ENCODE measurements at places on chromosomes 6 and 20.

- no peak for DNase-seq
Observed at GRCh38 chr6:125474061-125474460, 172.3 kb upstream of the HDDC2 start.

DNA sequence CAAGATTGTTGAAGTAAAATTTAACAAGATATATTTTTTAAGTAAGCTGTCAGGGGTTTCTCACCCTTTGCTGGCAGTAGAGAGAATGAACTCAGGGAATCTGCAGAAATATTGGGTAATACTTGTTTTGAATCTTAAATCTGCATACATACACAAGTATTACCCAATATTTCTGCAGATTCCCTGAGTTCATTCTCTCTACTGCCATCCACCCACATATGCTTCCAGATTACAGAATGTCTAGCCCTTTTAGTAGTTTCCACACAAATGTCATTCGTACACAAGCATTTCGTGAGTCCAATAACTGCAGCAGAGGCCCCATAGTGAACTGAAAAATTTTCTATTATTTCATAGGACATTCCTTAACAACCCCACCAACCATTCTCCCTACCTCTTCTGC is 69.6 kb upstream of the TNFRSF21 start:
- no peak for DNase-seq

GRCh38 chr6:151546941-151547659 is 53.3 kb downstream of the CCDC170 start:
- no peak for DNase-seq

DNA sequence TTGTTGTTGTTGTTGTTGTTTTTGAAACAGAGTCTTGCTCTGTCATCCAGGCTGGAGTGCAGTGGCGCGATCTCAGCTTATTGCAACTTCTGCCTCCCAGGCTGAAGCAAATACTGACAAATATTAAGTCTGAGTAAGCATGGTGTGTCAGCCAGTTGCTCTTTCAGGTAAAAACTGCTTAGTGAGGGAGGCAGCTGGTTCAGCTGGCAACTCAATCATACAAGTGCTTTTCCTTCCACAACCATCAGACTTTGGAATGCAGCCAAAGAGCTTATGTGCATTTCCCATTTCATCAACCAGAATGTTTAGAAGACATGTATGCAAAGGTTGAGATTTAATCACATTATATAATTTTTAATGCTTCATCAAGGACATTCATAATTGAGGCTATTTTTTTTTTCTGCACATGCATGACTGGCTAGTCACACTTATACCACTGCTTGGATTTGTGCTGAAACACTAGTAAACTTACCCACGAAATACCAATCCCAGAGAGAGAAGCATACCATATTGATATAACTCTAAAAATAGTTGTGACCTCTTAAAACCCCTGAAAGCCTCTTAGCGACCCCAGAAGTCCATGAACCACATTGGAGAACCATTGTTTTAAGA is 56.0 kb downstream of the CLIC5 start:
- DNase-seq, result no peak

DNA sequence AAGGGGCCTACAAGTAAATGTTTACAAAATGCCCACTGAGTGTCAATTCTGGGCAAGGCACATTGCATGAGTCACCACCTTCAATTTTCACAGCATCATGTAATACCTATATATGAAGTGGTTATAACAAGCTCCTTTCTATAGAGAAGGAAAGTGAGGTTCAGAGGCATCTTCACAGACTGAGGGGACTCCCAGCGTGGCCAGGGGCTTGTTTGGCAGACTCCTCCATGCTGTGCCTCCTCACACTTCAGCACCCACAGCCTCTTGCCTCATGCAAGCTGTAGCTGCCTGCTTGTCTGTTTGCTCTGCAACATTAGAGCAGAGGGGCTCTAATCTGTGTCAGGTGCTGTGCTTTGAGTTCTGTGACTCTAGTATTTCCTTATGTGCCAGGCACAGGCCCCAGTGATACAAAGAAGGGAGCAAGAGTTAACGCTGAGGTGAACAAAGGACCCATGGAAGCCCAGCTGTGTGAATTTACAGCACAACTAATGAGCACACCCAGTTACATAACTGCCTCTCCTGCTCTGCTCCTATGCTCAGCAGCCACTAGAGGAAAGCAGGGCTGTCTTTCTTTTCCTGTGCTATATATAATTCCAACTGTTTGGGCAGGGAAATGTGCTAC is 72.3 kb downstream of the ZHX3 start:
- DNase-seq, result no peak

GRCh38 chr6:130517444-130517931 is 151.7 kb downstream of the TMEM200A start:
- no peak for DNase-seq

- DNase-seq, result no peak
Observed at GRCh38 chr6:158283304-158283980, 28.8 kb upstream of the TULP4 start.

DNA sequence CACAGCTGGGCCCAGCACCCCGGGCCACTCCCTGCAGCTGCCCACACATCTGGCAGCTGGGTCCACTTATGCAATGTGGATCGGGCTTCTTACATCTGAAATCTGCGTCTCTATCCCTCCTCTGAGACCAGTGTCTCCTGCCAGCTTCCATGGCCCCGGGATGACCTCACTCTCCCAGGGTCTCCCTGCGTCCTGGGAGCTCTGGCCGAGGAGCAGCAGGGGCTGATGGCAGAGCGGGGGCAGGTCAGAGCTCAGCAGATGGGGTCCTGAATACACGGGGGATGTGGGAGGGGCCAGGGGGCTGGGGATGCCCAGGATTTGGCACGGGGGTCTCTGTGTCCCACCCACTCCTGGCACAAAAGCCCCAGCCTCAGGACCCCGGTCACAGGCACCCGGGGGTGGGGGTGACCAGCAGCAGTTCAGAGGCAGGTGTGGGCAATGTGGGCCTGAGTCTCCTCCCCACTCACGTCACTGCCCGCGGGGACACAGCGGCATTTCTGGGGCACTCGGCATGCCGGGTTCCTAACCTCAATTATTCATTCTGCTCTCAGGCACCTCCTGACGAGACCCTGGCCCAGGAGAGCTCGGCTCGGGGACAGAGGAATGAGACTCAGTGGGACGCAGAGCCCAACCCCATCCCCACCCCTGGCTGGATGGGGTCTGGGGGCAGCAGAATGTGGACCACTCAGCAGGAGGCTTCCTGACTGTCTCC is 16.4 kb downstream of the CHRNA4 start:
- DNase-seq, result no peak

DNA sequence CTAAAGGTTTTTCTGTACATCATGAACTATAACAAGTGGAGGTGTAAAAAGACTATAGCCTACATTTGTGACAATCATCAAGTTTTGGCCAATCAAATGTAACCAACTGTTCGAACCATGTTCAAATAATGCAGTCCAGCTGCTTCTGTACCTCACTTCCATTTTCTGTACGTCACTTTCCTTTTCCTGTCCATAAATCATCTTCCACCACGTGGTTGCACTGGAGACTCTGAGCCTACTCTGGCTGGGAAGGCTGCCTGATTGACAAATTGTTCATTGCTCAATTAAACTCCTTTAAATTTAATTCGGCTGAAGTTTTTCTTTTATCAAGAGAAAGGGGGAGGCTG is 270.4 kb upstream of the JARID2 start:
- DNase-seq, result no peak

DNA sequence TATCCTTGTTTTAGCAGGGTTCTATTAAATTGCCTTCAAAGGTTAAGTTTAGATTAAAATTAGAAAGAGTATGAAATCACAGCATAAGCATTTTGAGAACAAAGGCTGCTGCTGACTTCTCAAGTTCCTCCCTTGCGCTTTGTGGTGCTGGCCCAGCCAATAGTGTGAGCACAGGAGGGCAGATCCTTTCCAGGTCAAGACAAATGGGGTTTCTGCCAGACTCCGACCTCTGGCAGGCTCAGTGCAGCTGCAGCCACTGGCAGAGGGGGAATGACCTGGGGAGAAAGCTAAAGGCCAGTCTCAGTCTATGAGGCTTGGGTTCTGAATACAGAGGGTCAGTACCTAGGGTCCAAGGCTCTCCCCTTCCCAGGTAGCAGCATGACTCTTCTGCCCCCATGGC is 27.0 kb downstream of the CLIC5 start:
- DNase-seq, result no peak

DNA sequence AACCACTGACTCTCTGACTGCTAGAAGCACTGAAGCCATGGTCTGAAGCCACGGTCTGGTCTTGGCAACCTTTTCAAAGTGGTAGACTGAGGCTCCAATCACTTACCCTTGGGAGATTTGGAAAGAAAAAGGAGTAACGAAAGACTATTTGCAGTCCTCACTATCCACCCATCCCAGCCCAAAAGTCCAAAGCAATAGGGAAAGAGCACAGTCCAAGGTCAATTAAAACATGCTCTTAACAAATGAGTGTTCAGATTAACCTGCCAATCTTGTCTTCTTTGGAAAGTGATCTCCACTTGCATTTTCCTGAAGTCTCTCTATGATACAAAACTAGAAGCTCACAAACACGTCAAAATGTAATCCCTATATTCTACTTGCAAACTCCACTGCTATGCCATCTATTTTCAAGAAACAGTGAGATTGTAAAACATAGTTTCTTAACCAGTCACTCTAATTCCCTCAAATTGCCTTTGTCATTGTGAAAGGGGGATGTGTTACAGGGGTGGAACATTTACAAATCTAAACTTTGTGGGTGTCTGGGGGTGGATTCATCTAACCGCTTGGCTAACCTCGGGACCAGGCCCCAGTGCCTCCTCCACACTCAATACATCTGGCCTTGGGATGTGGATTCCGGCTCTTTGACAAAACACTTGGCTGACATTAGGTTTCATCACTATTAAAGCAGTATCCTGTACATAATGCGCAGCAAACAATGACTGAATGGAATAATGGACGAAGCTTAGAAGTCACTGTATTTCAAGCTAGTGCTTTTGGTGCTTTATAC is 56.4 kb downstream of the B4GALT5 start:
- DNase-seq, result no peak

GRCh38 chr20:14093652-14094051 is 98.3 kb downstream of the MACROD2 start:
- no peak for DNase-seq

DNA sequence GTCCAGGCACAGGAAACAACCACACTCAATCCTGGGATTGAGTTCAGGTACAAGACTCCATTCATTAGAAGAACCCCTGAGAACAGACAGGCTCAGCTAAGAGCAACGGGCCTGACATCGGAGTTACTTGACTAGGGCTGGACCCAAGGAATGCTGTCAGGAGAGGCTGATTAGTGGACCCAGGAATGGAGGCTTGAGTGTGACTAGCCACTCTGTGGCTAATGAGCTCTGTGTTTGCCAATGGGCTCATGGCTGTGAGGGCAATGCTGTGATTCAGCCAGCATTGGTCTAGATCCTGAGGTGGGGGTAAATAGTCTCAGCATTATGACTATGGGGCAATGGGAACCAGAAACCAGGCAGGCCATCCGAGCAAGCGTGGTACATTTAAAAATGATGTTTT is 71.8 kb downstream of the RIOK1 start:
- no peak for DNase-seq

- no peak for DNase-seq
Observed at GRCh38 chr20:49293122-49293521, 15.3 kb upstream of the ZNFX1 start.

DNA sequence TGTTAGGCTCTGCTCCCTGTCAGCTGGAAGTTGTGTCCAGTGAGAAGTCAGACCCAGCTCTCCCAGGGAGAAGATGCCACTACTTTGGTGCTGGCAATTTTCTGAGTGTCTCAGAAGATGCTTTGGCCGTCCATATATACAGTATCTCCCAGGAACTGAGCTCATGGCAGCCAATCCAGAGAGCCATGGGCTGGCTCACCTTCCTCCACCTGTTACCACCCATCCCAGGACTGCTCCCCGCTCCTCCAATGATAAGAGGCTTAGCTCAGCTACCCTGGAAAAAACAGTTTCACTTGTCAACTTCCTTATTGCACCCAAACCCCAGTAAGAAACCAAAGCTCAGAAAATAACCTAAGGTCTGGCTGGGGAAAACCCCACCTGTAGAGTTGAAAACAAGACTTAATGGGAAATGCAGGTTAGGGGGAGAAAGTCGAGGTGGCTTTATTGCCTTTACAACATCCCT is at the start of gene BNIP5:
BNIP5 (minus strand) TSS at position 110 of the 463 bp plus-strand sequence. CDS start 6,198 bp downstream, outside the sequence.
- no peak for DNase-seq

DNA sequence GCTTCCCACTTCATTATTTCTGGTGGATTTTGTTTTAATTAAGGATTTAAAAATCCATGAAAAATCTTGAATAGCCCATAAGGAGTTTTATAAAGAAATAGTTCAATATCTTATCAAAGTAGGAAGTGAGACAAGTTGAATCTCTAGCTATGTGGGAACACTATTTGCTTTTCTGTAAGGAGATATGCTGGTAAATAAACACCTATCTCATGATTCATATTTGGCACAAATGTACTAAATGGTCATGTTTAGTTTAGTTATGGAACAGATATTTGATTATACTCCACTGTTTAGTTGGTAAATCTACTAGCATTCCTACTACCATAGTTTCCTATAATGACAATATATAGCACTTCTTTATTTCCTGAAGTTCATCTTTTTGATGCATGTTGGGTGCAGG is 239.9 kb upstream of the CEP162 start:
- DNase-seq, result no peak

DNA sequence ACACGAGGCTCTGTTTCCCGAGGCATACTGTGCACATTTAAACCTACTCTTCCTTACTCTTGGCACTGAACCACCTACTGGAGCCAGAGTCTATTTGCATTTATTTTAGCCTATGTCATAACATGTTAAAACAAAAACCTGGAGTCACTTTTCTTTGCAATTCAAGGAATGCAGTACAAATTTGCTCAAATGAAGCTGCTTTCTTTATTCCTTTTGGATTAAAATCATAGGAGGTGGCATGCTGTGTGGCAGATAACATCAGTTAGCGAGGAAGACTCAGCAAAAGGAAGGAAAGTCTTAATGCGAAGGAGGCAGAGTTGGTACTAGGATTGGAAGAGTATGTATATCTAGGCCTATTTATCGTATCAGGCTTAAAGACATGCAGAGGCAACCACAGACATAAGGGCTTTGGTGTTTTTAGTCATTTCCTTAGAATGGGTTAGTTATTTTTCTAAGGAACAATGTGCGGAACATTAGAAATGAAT is 92.9 kb downstream of the SAMD3 start:
- DNase-seq, result no peak

- DNase-seq, result no peak
Observed at GRCh38 chr6:153038378-153039057, 36.0 kb upstream of the MTRF1L start.

DNA sequence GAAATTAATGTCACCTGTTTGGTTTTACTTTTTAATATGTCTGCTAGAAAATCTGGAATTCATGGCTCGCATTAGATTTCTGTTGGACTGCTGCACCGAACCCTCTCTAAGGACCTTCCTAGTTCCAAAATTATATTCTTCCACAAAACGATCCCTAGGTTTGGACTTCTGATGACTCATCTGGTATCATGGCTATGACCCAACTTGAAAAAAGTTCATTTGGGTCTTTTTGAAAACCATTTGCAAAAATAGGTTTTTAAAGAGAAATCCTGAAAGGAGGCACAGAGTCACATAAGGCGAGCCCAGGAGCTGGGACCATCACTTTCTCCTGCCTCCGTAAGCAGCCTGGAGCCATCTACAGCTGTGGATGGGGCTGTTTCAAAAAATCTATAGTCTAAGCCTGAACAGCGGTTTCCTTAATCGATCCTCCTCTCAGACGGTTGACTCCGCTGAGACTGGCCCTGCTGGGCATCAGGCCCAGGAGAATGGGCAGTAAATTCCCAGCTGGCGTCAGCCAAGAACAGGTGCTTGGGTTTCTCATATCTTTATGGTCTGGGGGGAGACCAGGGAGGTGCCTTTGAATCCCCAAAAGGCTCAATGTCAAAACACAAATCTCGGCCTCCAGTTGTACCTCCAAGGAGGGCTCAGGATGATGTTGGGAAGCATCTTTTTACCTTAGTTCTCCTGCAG is 44.6 kb downstream of the SLC24A3 start:
- no peak for DNase-seq

- DNase-seq, result no peak
Observed at GRCh38 chr20:21050710-21051109, 55.4 kb downstream of the LINC00237 start.

All from GM12892 (cell line).